Esophagus mucosa (tissue), 1 donor: ENCODE measurements at places on chromosomes 4 and X. TPM values are rescaled to one million over a fixed set of nuclear protein-coding genes. Genes with fewer than 3 reads are reported as not detected.
A peak's percentile ranks its signal among the peaks of the same experiment; 100 is the strongest.

DNA sequence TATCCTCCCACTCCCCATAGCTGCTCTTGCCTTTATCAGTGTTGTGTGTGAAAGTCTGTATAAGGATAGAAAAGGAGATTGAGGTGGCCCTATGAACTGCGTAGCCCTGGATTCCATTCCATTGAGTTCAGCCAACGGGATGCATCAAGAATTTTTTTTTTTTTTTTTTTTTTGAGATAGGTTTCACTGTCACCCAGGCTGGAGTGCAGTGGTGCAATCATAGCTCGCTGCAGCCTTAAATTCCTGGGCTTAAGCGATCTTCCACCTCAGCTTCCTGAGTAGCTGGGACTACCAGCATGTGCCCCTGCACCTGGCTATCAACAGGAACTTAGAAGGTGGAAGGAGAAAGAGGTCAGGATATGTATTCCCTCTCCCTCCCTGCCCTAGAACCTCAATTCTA, 187.2 kb upstream of the SPRY1 start:
- no peak for ATAC-seq

DNA sequence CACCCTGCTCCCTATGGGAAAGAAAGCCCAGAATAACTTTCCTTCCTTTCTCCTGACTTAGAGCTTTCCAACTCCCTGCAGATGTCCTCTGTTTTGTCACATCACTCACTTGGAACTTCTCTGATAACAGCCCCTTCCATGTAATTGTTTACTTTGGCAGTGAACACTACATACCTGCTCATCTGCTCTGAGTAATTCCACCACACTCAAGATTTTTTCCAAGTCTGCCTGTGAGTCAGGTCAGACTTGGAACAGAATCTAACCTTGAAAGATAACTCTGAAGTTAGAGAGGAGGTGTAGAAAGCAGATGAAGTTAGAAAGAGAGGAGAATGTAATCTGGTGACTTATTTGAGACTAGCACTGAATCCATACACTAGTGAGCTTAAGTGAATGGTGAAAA, 7.4 kb downstream of the MAGEB10 start:
- ATAC-seq: no peak

GRCh38 chr4:11505221-11505971, 76.7 kb upstream of the HS3ST1 start:
- ATAC-seq: peak; percentile 99

DNA sequence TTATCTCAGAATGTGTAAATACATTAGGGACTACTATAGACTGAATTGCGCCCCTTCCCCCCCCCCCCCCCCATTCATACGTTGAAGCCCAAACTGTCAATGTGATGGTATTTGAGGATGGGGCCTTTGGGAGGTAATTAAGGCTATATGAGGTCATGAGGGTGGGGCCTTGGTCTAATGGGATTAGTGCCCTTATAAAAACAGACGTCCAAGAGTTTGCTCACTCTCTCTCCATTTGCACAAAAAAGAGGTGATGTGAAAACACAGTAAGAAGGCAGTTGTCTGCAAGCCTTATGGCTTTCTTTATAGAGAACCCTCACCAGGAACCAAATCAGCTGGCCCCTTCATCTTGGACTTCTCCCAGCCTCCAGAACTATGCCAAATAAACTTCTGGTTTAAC, 15.3 kb downstream of the SPACA5 start:
- no peak for ATAC-seq

- ATAC-seq: no peak
Observed at GRCh38 chr4:40264995-40265909, 68.4 kb downstream of the RHOH start.

DNA sequence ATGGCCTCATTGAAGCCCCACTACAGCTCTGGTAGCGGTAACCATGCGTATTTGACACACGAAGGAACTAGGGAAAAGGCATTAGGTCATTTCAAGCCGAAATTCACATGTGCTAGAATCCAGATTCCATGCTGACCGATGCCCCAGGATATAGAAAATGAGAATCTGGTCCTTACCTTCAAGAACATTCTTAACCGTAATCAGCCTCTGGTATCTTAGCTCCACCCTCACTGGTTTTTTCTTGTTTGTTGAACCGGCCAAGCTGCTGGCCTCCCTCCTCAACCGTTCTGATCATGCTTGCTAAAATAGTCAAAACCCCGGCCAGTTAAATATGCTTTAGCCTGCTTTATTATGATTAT, 876 bp downstream of the HPRT1 start:
- no peak for ATAC-seq

The SMIM43 gene
- not detected for total RNA-seq

GRCh38 chrX:122582280-122582974, 601.7 kb upstream of the GRIA3 start:
- ATAC-seq: no peak

GRCh38 chrX:41779941-41780340, 56.0 kb downstream of the GPR82 start:
- no peak for ATAC-seq

DNA sequence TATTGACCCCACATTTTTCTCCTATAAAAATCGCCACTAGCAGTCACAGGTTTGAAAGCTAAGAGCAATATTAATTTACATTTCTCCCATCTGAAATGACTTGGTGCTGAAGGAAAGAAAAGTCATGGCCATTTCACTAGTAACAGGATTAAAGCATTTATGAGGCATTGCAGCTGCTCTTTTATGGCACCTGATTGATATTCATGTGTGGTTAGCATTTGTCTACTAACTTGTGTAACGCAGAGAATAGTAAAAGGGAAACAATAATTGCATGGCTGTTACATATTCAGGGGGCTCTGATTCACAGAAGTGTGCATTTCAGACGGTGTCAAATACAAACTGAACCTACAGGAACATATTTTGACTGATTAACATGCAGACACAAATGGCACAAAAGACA, 5.2 kb downstream of the PCDH19 start:
- no peak for ATAC-seq

DNA sequence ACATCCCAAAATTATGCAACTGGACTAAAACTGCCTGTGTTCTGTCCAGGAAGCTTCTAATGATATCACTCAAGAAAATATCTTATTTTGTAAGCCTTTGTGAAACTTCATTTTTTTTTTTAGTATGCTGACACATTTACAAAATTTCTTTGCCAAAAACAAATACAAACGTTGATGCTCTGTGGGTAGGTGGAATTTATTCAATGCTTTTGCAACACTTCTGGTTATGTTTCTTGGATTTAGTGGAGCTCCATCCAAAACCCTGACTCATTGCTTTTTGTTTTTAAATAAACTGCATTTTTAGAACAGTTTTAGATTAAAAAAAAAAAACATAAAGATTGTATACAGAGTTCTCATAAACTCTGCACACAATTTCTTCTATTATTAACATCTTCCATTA, 250.9 kb upstream of the MAOA start:
- no peak for ATAC-seq

- no peak for ATAC-seq
Observed at GRCh38 chr4:107423677-107424405, 296.2 kb downstream of the PAPSS1 start.

DNA sequence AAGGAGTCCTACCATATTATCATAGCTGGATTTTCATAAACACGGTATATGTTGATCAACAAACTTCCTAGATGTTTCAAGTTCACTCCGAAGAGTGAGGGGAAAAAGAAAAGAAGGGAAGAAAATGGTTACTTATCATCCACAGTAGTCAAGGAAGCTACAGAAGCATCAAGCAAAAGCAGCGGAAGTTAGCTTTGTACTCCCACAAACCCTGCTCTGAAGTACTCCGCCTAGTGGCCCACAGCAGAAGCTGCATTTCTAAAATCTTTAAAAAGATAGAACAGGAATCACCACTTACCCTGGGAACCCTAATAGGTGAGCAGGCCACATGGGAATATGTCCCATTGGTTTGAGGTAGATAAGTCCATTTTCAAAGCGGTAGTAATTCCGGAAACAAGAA, 28.5 kb upstream of the FRG1 start:
- no peak for ATAC-seq

The CDS1 gene
- 19.6 TPM for total RNA-seq

DNA sequence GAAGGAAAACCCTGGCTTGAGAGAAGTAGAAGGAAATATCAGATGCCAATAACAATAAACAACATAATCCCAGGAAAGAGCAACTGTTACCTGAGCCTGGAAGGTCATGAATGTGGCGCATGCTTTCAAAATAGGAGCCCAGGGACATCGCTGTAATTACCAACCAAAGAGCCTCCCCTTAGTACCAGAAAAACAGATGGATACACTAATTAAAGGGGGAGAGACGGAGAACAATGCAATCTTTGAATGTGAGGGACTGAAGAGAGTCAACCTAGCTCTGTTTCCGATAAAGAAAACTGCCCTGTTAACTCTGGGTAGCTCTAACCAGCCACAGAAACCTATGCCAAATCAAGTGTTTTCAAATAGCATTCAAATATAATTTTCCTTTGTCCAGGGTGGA, 161.4 kb downstream of the ENOX2 start:
- no peak for ATAC-seq

DNA sequence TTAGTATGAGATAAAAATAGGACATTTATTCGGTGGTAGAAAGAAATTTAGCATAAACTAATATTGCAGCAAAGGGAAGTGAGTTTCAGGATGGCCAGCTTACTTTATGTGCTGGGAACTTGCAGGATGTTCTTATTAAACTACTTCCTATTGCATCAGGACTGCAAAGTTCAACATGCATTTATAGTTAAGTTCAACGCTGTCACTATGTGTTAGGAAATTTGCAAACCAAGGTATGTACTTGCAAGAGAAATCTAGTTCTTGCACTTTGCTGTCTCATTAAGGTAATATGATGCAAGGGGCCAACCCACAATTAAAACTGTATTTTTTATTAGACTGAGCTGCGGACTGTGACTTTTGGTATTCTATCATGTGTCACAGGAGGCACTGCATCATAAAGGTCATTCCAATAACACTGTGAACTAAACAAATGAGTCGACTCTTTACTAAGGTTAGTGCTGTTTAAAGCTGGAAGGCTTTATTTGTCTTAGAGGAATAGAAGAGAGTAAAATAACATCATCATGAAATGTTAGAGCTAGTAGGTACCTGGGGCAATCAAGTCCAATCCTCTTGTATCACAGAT, 1525.7 kb upstream of the TENM3 start:
- ATAC-seq: no peak

The TAF9B gene
- total RNA-seq: 8.8 TPM

DNA sequence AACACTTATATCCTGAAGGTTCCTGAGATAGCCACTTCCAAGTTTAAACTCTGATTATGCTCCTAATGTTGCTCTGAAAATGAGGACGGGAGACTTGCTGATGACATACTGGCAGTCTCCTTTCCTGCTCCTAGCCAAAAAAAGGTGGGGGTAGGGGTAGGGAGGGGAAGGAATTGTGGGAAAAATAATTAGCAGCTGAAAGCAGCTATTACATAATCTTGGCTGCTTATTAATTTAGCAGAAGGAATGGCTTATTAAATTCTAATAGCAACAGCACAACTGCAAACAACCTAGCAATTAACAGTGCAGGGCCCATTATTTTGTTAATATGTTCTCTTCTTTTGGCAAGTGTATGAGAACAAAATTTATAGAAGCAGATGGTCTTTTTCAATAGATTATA, 2.0 kb upstream of the AP1S2 start:
- ATAC-seq: no peak

GRCh38 chrX:48709522-48710112, 13.1 kb downstream of the SUV39H1 start:
- no peak for ATAC-seq
